ENCODE measurements at places on chromosomes 2 and 18.

GRCh38 chr18:23245461-23245860 is 110.2 kb downstream of the CABLES1 start:
- DNase-seq, result no peak

GRCh38 chr2:207955456-207955855 is 69.9 kb downstream of the PLEKHM3 start:
- DNase-seq, result no peak

DNA sequence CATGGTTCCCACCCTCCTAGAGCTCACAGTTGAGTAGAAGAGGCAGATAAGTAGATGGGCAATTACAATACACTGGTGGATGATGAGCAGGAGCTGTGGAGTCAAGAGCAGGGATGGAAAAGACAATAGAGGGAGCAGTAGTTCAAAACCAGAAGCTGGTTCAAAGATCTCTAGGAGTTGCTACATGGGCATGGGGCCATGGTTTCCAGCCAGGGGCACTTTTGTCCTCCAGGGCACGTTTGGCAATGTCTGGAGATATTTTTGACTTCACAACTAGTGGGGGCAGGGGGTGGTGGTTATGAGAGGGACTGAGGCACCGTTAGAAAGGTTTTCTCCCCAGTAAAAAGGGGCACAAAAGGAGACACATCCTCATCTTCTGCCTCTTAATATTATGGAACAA is 236.0 kb downstream of the DYSF start:
- DNase-seq, result no peak

- DNase-seq, result no peak
These were observed 2.4 kb upstream of the PAX3 start for GRCh38 chr2:222301053-222301795.

DNA sequence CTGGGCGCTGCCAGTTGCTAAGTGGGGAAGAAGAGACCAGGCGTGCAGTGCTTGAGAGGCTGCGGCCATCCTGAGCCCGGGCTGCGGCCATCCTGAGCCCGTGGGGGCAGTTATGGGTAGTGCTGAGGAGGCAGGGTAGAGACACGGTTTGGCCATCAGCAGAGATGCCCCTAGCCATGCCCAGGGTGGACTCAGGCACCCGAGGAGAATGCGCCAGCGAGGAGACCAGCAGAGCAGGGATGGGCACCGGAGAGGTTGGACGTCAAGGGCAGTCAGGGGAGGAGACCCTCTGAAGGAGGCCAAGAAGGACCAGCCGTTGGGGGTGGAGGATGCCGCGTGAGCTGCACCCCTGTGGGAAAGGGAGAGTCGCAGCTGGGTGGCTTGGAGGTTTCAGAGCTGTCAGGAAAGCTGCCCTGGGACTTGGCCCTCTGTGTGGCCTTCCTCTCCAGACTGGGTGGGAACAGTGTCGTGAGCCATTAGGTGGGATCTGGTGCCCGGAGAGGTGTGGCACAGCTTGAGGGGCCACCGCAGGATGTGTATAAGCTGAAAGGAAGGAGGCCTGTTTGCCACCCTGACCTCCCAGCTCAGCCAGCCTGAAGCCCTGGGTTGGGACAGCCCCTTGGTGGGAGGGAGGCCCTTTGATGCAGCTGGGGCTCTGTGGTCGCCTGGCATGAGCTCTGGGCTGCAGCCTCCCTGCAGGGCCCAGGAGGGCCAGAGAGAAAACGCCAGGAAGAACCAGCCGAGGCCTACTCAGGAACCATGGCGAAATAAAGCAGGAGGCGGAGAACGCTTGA is 56.0 kb downstream of the SH3BP4 start:
- no peak for DNase-seq

DNA sequence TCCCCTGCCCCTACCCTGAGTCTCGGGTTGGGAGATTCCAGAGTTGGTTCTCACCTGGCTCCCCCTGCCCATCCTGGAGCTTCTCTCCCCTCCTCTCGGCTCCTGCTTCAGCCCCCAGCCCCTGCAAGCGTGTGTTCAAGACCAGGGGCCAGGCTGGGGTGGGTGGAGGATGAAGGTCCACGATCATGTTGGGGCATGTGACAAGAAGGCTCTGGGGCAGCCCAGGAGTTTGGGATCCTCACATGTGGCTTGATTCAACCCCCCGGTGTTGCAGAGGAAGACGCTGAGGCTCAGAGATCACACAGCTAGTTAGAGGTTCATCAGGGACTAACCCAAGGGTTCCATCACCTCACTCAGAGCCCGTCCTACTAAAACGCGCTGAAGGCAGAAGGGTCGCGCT is 14.2 kb upstream of the TUBB6 start:
- DNase-seq, result no peak

GRCh38 chr2:215280326-215280725 is 31.5 kb upstream of the ATIC start:
- no peak for DNase-seq

DNA sequence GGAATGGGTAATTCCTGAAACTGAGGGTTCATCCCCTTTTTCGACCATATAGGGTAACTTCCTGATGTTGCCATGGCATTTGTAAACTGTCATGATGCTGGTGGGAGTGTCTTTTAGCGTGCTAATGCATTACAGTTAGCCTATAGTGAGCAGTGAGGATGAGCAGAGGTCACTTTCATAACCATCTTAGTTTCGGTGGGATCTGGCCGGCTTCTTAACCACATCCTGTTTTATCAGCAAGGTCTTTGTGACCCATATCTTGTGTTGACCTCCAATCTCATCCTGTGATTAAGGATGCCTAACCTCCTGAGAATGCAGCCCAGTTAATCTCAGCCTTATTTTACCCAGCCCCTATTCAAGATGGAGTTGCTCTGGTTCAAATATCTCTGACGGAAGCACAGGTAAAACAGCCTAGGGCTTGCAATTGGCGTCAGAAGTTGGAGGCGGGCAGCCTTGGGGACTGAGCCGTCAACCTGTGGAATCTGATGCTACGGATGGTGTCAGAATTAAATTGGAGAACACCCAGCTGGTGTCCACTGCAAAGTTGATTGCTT is 19.5 kb downstream of the RALBP1 start:
- DNase-seq, result no peak

DNA sequence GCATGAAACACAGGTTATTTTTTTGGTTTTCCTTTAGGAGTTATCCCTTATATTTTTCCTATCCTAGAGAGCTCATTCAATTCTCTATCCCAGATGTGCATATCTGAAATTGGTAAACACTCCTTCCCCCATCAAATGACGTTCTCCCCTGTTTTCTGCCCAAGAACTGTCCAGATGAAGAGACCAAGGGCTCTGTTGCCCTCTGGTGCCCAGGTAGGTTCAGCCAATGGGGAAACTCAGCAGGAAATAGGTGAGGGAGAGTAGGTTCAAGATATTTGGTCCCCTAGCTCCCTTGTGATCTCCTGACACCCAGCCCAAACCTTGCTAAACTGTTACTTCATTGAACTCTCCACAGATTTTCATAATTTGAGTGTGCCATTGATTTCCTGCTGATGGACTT is 14.1 kb upstream of the INO80C start:
- no peak for DNase-seq

GRCh38 chr18:35618696-35619095 is 37.2 kb downstream of the GALNT1 start:
- no peak for DNase-seq
